NCI-H187 (cell line): ENCODE measurements at places on chromosomes 7 and 10.

- no peak for DNase-seq
These were observed 69.0 kb downstream of the PRSS58 start for GRCh38 chr7:142188846-142189245.

- DNase-seq: no peak
These were observed 21.4 kb upstream of the PAX2 start for GRCh38 chr10:100723770-100724530.

GRCh38 chr10:110900983-110901382 lies 18.0 kb downstream of the BBIP1 start:
- no peak for DNase-seq

- no peak for DNase-seq
These were observed 80.1 kb upstream of the MKRN1 start for GRCh38 chr7:140559410-140559809.

DNA sequence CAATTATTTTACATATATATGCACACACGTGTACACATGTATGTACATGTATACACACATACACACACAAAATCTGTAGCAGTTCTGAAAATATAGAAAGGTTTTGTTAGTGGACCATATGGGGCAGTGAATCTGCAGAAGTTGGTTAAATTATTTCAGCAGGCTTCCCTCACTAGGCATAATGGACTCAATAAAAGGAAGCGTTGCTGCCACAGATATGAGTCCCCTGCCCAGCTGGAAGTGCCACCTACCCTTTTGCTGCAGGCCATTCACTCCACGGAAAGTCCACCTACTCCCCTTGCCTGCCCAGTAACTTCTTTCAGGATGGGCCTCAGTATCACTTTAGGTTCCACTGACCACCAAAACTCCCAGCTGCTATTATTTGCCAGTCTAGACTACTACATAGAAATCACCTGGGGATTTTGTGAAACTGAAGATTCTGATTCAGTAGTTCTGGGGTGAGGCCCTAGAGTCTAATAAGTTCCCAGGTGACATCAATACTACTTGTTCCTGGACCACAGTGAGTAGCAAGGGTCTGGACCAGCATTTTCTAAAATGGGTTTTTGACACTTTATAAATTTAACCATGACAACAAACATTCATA lies 29.3 kb upstream of the CROT start:
- DNase-seq: no peak

DNA sequence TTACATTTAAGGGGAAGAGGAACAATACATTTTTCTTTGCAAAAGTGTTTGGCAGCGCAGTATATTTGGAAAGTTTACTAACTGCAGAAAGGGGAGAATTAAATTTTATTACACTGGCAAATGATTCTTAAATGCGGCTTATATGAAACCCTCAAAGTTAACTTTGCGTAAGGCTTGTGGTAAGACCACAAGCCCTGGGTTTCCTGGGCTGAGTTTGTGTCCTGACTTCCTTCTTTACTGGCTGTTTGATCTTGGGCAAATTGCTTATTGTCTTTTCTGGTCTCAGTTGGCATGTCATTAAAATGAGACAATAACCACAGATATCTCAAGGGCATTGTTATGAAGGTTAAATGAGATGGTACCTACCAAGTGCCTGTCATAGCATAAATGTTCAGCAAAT lies 106.8 kb downstream of the GLRX3 start:
- DNase-seq: no peak

GRCh38 chr10:71285180-71285545 lies 33.9 kb upstream of the SLC29A3 start:
- DNase-seq: no peak

GRCh38 chr10:90579602-90580242 lies 278.1 kb downstream of the HTR7 start:
- DNase-seq: no peak

DNA sequence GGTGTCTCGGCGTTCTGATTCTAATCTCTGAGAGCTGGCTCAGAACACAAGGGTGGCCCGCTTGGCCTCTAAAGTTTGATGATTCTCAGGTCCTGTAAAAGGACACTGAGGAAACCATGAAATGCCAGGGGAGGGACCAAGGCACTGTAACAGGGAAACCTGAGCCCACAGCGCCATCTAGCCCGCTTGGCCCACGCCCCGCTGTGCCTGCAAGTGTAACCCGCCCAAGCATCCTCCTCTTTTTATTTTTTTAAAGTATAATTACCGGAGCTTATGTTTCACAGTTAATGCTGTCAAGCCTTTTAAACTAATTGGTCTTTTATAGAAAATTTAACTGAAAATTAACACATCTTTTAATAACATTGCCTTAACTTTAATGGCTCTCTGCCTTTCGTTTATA lies 734.7 kb downstream of the KCNMA1 start:
- no peak for DNase-seq

- DNase-seq: peak; percentile 10
These were observed 59.2 kb downstream of the HK1 start for GRCh38 chr10:69337296-69338132.

DNA sequence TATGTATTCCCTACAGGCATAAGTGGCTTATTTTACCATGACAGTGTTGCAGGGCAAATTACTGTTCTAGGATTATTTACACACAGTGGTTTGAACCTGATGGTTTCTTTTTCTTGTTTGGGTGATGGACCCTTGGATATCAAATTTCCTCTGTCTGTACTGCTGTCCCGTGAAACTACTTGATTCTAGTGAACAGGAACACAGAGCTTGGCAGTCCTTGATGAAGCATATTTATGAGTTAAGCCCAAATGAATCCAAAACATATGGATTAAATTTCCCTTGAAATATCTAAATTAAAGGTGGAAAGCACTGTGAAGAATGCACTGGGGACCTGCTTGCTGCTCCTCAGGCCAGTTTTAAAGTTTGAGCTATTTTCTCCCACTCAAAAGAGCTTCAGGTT lies 635.3 kb downstream of the INHBA start:
- DNase-seq: no peak

DNA sequence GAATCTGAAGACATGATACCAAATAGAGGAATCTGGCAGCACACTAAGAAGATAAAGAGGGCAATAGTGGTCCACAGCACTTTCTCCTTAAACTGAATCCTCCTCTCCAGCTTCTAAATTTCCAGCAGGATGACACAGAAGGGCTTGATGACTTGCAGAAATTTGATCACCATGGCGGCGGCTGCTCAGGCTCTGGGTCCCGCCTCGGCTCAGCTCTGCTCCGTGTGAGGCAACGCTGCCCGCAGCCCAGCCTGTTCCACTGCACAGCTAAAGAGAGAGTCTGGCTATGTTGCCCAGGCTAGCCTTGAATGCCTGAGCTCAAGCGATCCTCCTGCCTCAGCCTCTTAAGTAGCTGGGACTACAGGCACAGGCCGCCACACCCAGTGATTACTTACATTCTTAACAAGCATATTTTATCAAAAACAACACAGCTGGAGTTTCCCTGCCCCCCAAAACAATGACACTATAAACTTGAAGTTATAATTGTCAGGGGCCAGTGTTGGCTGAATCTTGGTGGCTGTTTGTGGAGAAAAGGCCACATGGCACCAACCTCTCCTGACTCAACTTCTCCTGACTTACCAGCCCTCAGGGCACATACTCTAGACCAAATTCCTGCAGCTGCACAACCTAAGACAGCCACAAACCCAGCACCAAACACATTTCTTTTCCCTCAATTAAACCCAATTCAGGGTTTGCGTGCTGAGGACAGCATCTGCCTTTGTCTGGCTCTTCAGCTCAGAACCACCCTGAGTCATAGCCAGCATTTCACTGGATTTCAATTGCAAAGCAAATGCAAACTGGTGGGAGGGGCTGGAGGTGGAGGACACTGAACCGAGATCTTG lies 11.6 kb upstream of the TNPO3 start:
- no peak for DNase-seq

DNA sequence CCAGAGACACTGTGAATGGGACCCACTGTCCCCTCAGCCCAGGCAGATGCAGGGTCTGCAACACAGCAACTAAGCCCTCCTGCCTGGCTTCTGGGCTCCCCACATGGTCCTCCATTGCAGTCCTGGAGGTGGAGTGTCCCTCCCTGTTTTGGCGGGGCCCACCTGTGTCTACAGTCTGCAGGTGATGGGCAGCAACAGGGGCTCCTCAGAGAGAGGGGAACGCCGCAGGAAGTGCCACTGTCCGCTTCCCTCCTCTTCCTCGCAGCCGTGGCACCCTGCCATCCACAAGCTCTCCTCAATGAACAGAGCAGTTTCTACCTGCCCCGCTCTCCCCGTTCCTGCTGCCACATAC lies 9.3 kb downstream of the CAMK2G start:
- DNase-seq: no peak

GRCh38 chr10:493391-494148 lies 195.9 kb downstream of the DIP2C start:
- no peak for DNase-seq

GRCh38 chr10:100827819-100828737 lies 82.7 kb downstream of the PAX2 start:
- no peak for DNase-seq

GRCh38 chr7:151468217-151469018 lies 28.5 kb upstream of the CRYGN start:
- no peak for DNase-seq

DNA sequence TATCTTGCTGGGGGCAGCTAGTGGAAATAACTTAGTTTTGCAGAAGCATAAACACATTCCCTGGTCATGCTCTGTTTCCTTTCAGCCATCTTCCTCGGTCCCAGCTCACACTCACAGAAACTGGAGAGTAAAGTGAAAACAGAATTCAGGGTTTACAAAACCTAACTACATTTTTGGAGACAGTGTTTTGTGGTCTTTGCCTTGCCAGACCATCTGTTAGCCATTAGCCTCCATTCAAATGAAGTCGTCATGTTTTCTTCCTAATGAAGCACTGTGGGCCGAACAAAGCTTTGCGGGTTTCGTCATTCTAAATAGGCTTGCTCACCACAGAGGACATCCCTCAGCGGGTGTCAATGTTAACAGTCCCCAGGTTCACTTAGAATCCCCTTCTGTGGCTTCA lies 214.6 kb upstream of the TMEM72 start:
- DNase-seq: no peak

DNA sequence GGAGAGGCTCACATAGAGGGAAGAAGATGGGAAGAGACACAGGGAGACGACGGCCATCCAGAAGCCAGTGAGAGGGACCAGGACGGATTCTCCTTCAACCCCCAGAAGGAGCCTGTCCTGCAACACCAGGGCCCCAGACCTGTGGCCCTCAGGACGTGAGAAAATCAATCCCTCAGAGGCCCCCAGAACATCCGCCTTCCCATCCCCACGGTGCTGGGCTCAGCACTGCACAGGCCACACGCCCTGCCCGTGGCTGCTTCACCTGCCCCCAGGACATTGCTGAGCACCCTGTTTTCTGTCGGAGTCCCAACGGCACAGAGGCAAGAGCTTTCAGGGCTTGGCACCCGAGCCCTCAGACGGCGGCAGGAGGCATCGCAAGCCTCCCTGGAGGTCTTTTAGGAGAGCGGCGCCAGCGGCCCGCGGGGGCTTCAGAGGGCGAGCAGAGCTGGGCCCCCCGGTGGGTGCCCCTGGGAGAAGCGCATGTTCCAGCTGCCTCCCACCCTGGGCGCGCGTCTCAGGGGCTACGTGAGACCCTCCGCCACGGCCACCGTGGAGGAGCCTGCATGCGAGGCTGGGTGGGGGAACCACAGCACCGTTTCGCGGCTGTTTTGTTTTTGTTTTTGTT lies 42.8 kb downstream of the PDGFA start:
- no peak for DNase-seq

DNA sequence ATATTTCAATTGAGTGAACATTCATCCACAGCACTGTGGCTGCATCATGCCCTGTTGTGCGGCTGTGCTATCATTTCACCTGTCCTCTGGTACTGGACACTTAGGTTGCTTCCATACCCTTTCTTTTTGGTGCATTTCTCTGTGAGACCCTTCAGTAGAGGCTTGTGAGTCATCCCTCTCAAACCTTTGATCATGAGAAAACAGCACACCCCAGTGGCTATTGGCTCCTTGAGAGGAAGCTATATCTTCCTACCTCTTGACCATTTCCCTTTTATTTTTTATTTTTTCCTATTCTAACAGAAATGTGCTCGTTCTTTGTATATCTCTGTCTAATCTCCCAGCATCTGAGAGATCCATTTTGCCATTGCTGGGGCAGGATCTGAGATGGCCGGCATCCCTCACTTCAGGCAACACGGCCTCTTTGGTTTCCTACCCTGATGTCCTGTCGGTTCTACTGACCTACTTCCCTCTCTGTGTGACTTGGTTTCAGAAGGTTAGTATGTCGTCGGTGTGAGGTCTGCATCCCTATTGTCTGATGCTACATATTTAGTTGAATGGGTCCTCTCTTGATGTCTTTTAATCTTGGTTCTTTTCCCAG lies 23.8 kb upstream of the PIK3AP1 start:
- no peak for DNase-seq

DNA sequence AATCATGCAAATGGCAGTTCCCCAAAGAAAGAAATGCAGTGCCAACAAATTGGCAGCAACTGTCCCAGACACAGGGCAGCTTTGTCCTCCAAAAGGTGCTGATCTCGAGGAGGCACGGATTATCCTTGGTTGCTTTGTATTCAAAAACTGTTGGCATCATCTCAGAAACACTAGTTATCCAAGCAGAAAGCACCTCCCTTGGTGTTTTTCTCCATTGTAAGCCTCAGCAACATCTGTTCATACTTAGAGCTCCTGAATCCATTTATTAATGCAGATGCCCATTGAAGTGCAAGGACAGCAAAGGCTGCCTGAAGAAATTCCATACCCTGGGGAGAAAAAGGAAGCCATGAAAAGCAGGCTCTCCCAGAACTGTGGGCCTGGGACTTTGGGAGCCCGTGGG lies 1.1 kb upstream of the NPS start:
- no peak for DNase-seq

- DNase-seq: no peak
These were observed 128.7 kb downstream of the INSYN2A start for GRCh38 chr10:127067542-127068194.

DNA sequence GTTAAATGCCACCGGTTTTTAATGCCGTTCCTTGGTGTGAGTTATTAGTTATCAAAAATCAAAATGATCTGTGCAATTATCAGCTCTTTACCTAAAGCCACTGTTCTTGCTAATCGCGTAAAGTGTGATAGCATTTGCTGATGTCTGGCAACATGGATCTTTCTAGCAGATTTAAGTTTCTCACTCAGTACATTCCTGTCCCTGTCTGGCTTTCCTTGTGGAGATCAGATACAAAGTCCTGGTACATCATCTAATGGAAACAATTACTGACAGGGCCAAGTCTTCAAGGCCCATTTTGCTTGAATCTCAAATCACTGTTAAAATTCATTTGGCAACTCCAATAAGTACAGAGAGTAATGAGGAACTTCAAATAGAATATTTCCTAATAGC lies 755.7 kb downstream of the AUTS2 start:
- DNase-seq: no peak

- DNase-seq: no peak
These were observed 323.0 kb downstream of the EXOC4 start for GRCh38 chr7:133575726-133576440.

DNA sequence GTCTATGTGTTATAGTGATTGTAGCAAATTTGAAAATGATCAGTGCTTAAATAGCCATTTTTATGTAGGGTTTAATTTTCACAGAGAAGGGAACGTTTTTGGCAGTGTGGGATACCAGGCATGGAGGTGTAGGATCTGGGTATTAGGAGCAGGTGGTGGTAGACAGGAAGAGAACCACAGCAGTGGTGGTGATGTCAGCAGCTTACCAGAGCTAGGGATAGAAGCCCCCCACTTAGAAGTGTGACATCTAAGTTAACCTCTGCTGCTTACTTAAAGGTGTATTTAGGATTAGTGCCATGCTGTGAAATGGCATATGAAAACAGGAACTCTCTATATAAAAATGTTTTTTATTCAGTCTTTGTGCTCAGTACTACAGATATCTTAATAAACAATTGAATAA lies 73.8 kb downstream of the CREM start:
- DNase-seq: no peak

GRCh38 chr7:32293833-32294232 lies 196.3 kb downstream of the LSM5 start:
- DNase-seq: no peak
